ENCODE measurements at places on chromosomes 16 and 17. TPM values are rescaled to one million over a fixed set of nuclear protein-coding genes. Genes with fewer than 3 reads are reported as not detected.
A peak's percentile ranks its signal among the peaks of the same experiment; 100 is the strongest.

Gene SCARF1
- total RNA-seq: 5.7 TPM

GRCh38 chr16:64541621-64542020, 580.2 kb downstream of the CDH11 start:
- ATAC-seq: no peak

GRCh38 chr16:10206215-10206614, 24.0 kb upstream of the GRIN2A start:
- ATAC-seq: peak; percentile 80

GRCh38 chr17:17740615-17741348, 59.5 kb downstream of the RAI1 start:
- peak; percentile 87 for ATAC-seq

GRCh38 chr17:60318326-60318725, 73.6 kb downstream of the USP32 start:
- ATAC-seq: no peak

Data from activated T-helper 17 cell treated with anti-CD3 and anti-CD28 coated beads, Interleukin-2, amount 50 U/mL, for 72 hours (primary cell).